Muscle of back (tissue), 13 donors: ENCODE measurements at places on chromosomes 4 and X.

- no peak for DNase-seq
These were observed 11.6 kb downstream of the HTT start for GRCh38 chr4:3085948-3086670.

- no peak for DNase-seq
These were observed 2.3 kb downstream of the PF4V1 start for GRCh38 chr4:73855406-73855805.

- no peak for DNase-seq
These were observed 248.6 kb upstream of the VEGFC start for GRCh38 chr4:177041356-177041755.

- DNase-seq: no peak
These were observed 80.0 kb downstream of the JAKMIP1 start for GRCh38 chr4:6120361-6120760.

DNA sequence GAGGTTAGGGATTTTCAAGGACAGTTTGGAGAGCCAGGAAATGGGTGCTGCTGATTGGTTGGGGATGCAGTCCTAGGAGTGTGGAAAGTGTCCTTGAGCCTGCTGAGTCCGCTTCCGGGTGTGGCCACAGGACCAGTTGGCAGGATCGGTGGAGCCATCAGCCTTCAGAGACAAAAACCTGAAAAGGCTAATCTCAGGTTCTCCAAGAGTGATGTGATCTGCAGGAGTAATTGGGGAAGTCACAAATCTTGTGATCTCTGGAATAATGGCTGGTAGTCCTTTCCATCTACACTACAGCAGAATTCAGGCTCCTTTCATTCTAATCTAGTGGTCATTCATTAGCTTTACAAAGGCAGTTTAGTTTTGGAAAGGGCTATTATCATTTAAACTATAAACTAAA is 55.9 kb upstream of the BMP2K start:
- no peak for DNase-seq

DNA sequence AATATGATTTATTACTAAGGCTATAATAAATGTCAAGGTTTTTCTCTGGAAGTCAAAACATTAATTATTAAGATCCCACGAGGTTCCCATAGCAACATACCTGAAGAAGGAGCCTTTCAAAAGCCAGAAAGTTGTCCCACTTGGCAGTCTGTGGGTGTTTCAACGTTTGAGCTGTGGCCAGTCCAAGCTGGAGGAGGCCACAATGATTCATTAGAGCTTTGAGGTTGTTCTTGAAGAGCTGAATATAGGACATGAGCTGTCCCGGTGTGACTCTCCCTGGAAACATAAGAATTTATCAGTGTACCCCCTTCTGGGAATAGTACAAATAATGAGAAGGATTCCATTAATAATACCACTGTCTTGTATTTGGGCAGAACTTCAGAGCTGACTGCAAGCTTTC is 92.1 kb downstream of the SCFD2 start:
- no peak for DNase-seq
